Natural killer cell (primary cell): ENCODE measurements at places on chromosomes 13 and 19.

GRCh38 chr13:74090397-74090796 is 43.8 kb downstream of the KLF12 start:
- H3K4me1 ChIP-seq = peaks cover 20% of the 10 kb centered on the region
- no peaks in the 10 kb centered on the region for H3K27me3 ChIP-seq
- no peak overlapping the region for H3K4me3 ChIP-seq
- DNase-seq = peak; percentile 21
- peak overlapping the region; percentile 57 for H3K27ac ChIP-seq

DNA sequence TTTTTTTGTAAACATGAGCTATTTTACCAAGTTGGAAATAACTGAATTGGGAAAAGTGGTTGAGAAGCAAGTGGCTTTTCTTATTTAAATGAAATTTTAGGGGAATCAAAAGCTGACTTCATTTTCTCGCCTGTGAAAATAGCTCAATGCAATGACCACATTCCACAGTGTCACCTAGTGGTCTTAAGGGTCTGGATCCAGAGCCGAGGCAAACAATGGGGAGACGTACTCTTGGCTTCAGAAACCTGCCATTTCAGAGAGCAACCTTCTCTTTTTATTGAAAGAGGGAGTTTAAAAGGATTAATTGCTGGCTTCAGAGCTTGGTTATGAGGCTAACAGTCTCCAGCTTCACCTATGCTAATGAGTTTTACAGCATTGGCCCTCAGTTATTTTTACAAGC is 39.7 kb upstream of the RXFP2 start:
- H3K4me3 ChIP-seq = no peak overlapping the region
- H3K27me3 ChIP-seq = peaks cover 2% of the 10 kb centered on the region
- no peaks in the 10 kb centered on the region for H3K4me1 ChIP-seq
- no peak for DNase-seq
- H3K36me3 ChIP-seq = no peaks in the 10 kb centered on the region

DNA sequence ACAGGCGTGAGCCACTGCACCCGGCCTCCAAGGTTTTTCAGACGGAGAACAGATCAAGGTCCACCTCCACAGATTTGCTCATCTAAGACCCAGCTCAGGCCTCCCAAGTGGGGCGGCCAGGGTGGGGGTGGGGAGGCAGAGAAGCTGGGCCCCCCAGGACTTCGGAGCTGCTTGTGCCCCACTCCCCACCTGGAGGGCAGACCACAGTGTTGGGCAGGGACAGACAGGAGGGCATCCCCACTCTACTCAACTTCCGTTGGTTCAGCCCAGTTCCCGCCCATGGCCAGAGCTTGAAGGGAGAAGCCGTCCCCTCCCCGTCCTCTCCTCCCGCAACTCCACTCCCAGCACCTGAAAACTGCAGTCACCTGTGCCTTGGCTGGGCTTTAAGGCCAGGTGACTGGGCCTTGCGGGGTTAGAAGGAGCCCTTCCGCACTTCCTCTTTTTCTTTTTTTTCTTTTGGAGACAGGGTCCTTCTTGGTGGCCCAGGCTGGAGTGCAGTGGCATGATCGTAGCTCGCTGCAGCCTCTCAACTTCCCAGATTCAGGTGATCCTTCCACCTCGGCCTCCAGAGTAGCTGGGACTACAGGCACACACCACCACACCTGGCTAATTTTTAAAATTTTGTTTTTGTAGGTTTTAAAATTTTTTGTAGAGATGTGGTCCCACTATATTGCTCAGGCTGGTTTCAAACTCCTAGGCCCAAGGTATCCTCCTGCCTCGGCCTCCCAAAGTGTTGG is 734 bp upstream of the LRRC8E start:
- H3K4me1 ChIP-seq = no peaks in the 10 kb centered on the region
- no peak for DNase-seq
- no peak overlapping the region for H3K4me3 ChIP-seq
- no peaks in the 10 kb centered on the region for H3K36me3 ChIP-seq

- H3K4me3 ChIP-seq = no peak overlapping the region
- no peaks in the 10 kb centered on the region for H3K36me3 ChIP-seq
- DNase-seq = no peak
- H3K4me1 ChIP-seq = no peaks in the 10 kb centered on the region
- no peaks in the 10 kb centered on the region for H3K27me3 ChIP-seq
These were observed 965.6 kb downstream of the EFNB2 start for GRCh38 chr13:105569816-105570215.

GRCh38 chr13:44237276-44237767 is 136.3 kb upstream of the SERP2 start:
- H3K4me3 ChIP-seq = no peak overlapping the region
- H3K27me3 ChIP-seq = no peaks in the 10 kb centered on the region
- no peak overlapping the region for H3K27ac ChIP-seq

- peak overlapping the region; percentile 81 for H3K27ac ChIP-seq
- H3K27me3 ChIP-seq = no peaks in the 10 kb centered on the region
- peaks cover 8% of the 10 kb centered on the region for H3K36me3 ChIP-seq
- peaks cover 54% of the 10 kb centered on the region for H3K4me1 ChIP-seq
- H3K4me3 ChIP-seq = peak overlapping the region; percentile 72
These were observed 57.2 kb upstream of the C1QTNF9 start for GRCh38 chr13:24252136-24252535.

- H3K4me3 ChIP-seq = no peak overlapping the region
- no peaks in the 10 kb centered on the region for H3K36me3 ChIP-seq
- H3K27ac ChIP-seq = no peak overlapping the region
- no peak for DNase-seq
- no peaks in the 10 kb centered on the region for H3K4me1 ChIP-seq
These were observed 170.6 kb downstream of the KCTD12 start for GRCh38 chr13:76715621-76716020.

DNA sequence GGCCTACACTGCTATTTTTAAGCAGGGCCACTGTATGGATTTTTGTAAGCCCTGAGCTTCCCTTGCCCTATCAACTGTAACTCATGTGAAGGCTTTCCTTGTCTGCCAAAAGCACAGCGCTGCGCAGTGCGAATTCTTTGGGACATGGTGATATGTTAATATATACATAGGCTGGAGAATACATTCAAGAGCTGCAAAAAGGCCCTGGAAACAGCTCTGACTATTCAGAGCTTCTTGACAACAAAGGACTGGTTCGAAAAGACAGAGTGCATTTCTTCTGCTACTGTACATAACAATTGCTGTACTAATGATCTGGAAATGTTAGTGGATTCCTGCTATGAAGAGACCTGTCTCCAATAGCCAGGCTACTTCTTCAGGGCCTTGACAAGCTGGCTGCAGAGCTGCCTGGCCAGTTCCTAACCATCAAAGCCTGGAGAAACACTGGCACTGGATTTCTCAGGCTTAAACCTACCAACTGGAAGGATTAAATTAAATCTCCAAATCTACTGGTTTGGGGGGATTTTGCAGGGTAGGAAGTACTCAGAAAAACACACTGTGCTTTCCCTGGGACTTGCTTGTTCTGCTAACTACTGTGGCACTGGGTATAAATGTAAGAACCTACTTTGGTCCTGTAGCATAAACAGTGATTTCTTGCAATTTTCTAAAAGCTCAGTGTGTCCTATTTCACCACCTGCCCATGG is 246.9 kb downstream of the DNAJC15 start:
- no peak overlapping the region for H3K4me3 ChIP-seq
- H3K27ac ChIP-seq = no peak overlapping the region

- H3K27ac ChIP-seq = peak overlapping the region; percentile 98
- peaks cover 38% of the 10 kb centered on the region for H3K4me1 ChIP-seq
- H3K4me3 ChIP-seq = peak overlapping the region; percentile 68
- H3K27me3 ChIP-seq = no peaks in the 10 kb centered on the region
- DNase-seq = peak; percentile 16
- peaks cover 4% of the 10 kb centered on the region for H3K36me3 ChIP-seq
These were observed 913 bp downstream of the MZF1 start for GRCh38 chr19:58572026-58572817.

DNA sequence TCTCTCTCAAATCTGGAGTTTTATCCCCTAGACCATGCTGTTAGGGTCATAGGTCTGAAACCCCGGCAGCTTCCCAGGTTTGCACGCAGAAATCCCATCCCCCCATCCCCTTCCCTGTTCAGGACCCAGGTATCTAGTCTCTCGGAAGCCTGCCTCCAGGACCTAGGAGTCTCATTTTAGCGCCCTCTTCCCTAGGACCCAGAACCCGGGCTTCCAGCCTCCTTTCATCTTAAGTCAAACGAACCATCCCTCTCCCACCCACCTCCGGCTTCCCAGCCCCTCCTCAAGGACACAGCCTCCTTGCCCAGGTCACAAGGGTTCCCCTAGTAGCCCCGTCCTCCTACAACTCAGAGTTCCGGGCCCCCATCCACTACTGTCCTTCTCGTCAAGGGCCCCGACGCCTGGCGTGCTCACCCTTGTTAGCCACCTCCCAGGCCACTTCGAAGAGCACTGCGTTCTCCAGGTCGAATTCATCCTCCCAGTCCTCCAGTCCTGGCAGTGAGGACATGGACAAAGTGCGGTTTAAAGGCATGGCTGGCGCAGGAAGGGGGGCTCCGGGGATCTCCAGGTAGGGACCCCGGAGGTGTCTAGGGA is 431 bp downstream of the GYS1 start:
- no peak for DNase-seq
- H3K27ac ChIP-seq = peak overlapping the region; percentile 30
- H3K27me3 ChIP-seq = no peaks in the 10 kb centered on the region
- peaks cover 6% of the 10 kb centered on the region for H3K36me3 ChIP-seq
- peak overlapping the region; percentile 79 for H3K4me3 ChIP-seq
- peaks cover 31% of the 10 kb centered on the region for H3K4me1 ChIP-seq

DNA sequence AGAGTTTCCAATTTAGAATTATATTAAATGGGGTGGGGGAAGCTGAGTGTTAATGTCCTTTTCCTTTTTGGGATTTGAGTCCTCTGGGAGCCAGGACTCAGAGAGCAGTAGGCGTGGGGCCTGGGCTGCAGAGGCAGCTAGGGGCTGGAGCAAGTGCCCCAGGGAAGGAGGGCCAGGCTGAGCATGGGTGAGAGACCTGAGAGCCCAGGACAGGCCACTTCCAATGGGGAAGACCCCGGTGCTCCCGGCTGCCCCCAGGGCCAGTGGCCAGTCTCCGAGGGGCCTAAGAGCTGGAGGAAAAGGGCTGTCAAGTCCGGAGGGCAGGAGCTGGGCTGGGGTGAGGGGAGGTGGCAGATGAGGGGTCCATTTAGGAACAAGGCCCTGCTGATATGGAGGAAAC is 371.5 kb downstream of the ZNF536 start:
- no peak overlapping the region for H3K27ac ChIP-seq
- H3K27me3 ChIP-seq = no peaks in the 10 kb centered on the region
- no peaks in the 10 kb centered on the region for H3K4me1 ChIP-seq
- no peaks in the 10 kb centered on the region for H3K36me3 ChIP-seq

DNA sequence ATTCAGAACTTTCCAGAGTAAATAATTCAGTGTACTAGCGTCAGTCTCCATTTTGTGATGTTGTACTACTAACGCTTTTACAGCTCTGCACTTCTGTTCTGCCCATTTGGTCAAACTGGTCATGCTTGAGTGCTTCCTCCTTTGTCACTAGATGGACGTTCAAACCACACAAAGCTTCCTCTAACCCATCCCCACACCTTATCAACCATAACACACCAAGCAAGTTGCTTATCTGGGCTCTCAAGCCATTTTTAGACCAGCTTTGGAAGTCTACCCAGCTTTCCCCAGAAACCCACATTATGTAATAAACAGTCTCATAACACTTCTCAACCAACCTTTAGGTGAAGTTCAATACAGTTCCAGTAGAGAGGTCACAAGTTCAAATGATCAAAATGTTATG is 2.3 kb upstream of the ZNF347 start:
- H3K4me3 ChIP-seq = no peak overlapping the region
- no peak for DNase-seq
- H3K4me1 ChIP-seq = peaks cover 14% of the 10 kb centered on the region
- no peak overlapping the region for H3K27ac ChIP-seq
- no peaks in the 10 kb centered on the region for H3K36me3 ChIP-seq

DNA sequence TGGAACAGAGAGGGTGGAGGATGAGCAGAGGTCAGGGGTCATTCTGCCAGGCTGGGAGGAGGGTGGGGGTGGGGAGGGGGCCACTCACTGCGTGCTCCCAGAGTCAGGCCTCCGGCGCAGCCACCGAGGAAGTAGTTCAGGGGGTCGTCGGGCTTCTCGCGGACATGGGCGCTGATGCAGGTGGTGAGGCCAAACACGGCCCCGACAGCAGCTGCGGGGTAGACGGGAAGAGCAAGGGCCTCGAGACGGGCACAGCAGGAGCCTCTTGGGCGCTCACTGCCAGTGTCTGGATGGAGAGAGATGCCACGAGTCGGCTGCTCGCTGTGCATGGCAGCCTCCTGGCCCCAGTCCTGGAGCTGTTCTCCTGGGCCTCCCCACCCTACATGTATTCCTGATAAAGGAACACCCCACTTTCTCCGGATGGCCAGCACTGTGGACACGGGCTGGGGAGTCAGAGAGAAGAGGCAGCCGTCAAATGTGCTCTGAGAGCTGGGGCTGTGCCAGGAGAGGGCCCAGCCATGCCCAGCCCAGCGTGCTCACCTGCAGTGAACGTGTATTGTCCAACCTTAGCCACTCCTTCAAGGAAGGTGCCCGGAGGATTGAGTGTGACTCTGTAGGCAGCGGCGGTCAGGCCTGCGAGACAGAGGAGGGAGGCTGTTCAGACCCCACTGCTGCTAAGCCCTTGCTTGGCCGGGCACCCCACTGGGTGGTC is 7.1 kb downstream of the NDUFA11 start:
- no peaks in the 10 kb centered on the region for H3K4me1 ChIP-seq
- no peak overlapping the region for H3K4me3 ChIP-seq
- no peak for DNase-seq

- H3K4me3 ChIP-seq = no peak overlapping the region
- no peak overlapping the region for H3K27ac ChIP-seq
- no peaks in the 10 kb centered on the region for H3K36me3 ChIP-seq
- no peaks in the 10 kb centered on the region for H3K27me3 ChIP-seq
- no peaks in the 10 kb centered on the region for H3K4me1 ChIP-seq
- no peak for DNase-seq
These were observed 605.8 kb downstream of the PCDH9 start for GRCh38 chr13:66624302-66624701.

- no peaks in the 10 kb centered on the region for H3K27me3 ChIP-seq
- H3K4me1 ChIP-seq = no peaks in the 10 kb centered on the region
- H3K27ac ChIP-seq = no peak overlapping the region
- H3K4me3 ChIP-seq = no peak overlapping the region
- DNase-seq = no peak
- no peaks in the 10 kb centered on the region for H3K36me3 ChIP-seq
These were observed 198.7 kb upstream of the SERP2 start for GRCh38 chr13:44174769-44175425.

- no peak for DNase-seq
- H3K36me3 ChIP-seq = no peaks in the 10 kb centered on the region
- no peak overlapping the region for H3K27ac ChIP-seq
These were observed 1730.1 kb downstream of the SLITRK5 start for GRCh38 chr13:89401264-89401675.

DNA sequence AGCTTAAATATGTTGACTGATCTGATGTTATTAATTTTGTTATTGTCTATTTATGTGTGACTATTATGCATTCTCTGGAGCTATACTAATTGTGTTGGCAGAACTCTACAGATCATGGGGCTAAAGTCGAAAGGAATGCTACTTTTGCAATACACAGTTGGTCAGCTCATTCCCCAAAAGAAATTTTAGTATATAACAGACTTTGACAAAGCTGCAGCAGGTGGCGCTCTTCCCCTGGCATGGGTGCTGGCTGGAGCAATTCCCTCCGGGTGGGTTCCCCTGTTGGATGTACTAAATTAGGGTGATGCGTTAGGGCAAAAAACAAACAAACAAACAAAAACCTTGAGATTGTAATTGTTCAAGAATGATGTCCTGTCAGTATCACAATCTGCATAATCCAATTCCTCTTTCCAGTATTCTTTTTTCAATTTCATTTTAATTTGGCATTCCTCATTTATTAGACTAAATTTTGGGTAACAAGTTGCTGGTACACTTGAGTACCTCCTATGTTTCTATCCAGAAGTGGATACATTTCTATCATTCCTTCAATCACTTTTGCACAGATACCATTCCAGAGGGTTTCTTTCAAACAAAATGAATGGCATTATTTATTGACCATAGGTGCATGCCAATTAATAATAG is 322.8 kb upstream of the EDNRB start:
- H3K36me3 ChIP-seq = no peaks in the 10 kb centered on the region
- no peaks in the 10 kb centered on the region for H3K4me1 ChIP-seq
- DNase-seq = no peak
- no peak overlapping the region for H3K4me3 ChIP-seq
